Activated naive CD8-positive, alpha-beta T cell treated with anti-CD3 and anti-CD28 coated beads, Interleukin-2, amount 50 U/mL, for 16 hours (primary cell): ENCODE measurements at places on chromosomes 7 and 10.

DNA sequence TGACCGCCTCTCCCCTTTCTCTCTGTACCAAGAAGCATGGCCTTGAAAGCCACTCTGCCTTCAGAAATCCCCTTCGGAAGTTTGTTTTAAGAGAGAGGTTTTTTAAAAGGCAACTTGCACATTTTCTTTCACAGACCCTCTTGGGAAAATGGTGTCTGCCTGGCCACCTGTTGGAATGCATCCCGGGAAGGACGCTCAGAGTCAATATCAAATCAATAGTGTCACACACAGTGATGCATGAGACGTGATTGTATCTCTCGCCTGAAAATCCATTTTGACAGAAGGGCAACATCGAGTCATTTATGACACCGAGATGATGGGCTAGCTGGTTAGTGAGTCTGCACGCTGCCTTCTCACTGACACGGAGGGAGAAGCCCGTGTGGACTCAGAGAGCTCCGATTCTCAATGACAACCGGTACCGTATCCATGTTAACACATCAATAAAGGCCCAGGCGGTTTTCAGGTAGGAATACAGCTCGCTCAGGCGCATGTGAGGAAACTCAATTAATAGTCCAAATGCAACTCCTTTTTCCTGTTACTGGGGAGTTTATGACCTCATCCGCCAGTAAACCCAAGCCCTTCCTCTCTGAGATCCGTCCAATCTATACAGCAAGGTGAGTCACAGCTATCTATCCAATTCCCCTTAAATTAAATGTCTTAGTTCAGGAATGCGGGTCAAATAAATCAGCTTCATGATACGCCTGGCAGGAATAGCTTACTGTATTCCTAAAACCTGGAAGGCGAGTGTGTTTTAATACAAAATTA is 621.5 kb upstream of the MKI67 start:
- DNase-seq = no peak

DNA sequence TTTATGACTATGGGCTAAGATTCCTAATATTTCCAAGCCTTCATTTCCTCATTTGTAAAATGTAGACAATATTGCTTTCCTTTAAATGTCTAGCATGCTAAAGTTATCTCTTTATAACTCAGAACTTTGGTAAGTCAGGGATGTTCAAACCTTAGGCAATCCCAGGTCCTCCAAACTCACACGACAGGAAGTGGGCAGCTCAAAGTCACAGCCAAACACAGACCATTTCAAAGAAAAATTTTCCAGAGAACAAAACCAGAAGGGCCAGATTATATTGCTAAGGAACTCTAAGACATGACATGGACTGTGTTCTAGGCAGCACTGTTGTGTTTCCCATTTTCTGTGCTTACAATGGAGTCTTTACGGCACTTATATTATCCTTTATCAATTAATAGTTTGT is 87.8 kb upstream of the DYNC1I1 start:
- DNase-seq = no peak

DNA sequence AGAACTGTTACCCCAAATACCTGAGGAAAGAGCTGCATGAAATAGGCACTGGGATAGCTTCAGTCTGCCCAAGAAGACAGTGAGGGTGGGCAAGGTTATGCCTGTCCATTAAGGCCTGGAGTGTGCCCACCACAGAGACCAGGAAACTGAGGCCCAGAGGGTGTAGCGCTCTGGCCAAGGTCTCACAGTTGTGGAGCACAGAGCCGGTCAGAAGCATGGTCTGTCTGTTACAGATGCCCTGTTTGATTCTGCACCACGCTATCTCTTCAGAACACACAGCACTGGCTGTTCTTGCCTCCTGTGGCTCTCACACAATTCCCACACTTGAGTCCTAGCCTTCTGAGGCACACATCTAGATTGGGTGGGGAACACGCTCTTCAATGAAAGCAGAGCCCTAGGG is 261.4 kb downstream of the GRID1 start:
- DNase-seq = no peak

- DNase-seq = no peak
Observed at GRCh38 chr10:11145495-11145855, 127.8 kb downstream of the CELF2 start.

- DNase-seq = no peak
Observed at GRCh38 chr10:71063401-71063800, 149.0 kb upstream of the UNC5B start.

DNA sequence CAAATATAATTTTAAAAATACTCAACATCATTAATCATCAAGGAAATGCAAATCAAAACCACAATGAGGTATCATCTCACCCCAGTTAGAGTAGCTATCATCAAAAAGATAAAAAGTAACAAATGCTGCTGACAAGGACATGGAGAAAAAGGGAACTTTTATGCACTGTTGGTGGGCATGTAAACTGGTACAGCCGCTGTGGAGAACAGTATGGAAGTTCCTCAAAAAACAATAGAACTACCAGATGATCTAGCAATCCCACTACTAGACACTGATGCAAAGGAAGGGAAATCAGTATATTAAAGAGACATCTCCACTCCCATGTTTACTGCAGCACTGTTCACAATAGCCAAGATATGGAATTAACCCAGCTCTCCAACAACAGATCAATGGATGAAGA is 384.5 kb downstream of the PLXDC2 start:
- no peak for DNase-seq

- DNase-seq = no peak
Observed at GRCh38 chr7:19079066-19079465, 38.4 kb downstream of the TWIST1 start.

- DNase-seq = no peak
Observed at GRCh38 chr7:135859538-135859937, 110.9 kb upstream of the FAM180A start.

DNA sequence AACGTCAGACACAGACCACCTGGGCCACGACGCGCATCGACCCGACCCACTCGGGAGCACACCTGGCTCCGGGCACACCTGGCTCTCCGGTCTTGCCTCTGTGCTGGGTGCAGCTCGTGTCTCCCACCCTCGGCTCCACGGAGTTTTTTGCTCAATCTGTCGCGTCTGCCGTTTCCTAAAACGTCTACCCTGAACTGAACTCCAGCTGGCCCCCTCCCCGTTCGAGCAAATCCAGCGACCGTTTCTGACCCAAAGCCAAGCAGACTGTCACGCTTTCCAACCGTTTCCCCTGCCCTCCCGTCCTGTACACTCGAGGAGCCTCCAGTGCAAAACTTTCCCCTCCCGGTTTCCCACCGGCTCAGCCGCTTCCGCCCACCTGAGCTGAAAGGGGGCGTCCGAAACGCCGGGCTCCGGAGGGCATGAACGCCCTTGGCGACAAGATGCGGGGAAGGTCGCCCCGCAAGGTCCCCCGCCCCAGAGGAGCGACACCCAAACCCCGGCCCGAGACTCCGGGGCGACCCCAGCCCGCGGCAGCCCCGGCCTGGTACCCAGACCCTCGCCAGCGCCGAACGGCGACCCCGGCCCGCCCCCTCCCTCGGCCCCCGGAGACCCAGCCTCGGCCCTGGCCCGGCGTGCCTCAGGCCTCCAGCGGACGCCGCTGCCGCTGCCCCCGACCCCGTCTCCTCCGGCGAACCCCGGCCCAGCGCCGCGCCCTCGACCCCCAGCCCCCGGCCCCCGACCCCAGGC is 557 bp downstream of the CYTH3 start:
- no peak for DNase-seq

GRCh38 chr7:156113731-156114130 is 301.5 kb upstream of the SHH start:
- no peak for DNase-seq

GRCh38 chr10:131004276-131004675 is 307.2 kb downstream of the TCERG1L start:
- no peak for DNase-seq
